Hepatic stellate cell (primary cell): ENCODE measurements at places on chromosomes 3 and 15.

DNA sequence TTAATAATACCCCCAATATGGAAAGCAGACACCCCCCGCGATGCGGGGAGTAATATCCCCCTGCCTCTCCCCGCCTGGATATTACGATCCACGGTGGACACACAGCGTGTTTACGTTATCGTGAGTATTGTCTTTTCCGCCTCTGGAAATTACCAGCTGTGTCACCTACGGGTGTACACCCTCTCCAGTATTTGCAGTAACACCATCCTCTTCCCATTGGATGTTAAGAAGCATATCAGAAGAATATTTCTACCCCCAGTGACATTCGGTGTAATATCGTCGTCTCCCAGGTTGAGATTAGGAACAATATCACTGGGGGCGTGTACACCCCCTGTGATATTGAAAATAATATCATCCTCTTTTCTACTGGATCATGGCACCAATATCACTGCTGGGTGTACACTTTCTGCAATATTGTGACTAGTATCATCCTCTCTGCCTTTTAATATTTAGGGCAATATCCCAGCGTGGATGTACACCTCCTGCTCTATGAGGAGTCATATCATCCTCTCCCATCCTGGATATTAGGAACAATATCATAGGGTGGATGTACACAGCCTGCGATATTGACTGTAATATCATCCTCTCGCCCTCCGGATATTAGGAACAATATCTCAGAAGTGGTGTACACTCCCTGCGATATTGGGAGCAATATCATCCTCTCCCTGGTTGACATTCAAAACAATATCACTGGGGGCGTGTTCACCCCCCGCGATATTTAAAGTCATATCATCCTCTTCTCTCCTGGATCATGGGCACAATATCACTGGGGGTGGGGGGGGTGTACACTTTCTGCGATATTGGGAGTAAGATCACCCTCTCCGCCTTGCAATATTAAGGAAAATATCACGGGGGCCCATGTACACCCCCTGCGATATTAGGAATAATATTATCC, 20.3 kb upstream of the BMF start:
- no peak for DNase-seq

DNA sequence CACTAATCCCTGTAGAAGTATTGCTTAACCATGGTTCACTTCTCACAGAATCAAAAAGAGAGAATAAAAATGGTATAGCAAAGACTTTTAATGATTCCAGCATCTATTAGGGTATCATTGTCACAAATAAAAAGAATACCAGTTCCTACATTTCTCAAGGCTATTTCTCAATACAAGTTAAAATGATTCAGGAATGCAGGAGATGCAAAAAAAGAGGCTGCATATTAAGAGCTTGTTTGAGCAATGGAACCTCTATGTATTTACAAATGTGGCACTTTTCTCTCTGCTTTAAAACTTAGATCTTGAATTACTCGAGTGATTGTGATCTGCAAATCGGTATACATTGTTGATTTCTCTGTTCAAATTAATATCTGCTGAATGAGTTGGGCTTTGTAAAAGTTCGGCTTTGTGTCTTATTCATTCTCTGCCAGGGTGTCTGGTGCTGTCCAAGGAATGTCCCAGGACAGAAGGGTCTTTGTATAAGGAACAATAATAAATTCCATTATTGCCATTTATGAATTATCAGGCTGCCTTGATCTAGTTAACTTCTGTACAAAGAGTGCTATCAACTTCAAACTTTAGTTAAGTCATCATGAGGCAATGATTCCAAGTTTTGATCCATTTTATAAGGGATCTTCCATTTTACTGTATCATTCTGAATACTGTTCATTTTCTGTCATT, 364.2 kb downstream of the RBMS3 start:
- DNase-seq = no peak

DNA sequence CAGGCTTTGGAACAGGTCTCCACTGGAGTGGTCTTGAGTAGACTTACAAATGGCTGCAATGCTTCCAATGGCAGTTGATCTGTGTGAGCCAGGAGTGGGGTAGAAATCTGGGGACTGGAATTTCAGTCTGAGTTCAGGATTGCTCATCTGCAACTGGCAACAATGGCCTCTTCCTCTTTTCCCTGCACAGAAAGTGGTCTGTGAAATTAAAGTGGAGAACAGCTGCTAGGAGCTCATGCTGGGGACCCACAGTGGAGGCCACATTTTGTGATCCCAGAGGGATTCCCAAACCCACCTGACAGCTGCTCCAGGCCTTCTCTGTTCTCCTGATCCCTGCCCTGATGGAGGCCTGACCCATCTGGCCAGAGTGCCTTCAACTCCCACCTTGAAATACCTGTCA, 49.6 kb downstream of the CEMIP start:
- no peak for DNase-seq

DNA sequence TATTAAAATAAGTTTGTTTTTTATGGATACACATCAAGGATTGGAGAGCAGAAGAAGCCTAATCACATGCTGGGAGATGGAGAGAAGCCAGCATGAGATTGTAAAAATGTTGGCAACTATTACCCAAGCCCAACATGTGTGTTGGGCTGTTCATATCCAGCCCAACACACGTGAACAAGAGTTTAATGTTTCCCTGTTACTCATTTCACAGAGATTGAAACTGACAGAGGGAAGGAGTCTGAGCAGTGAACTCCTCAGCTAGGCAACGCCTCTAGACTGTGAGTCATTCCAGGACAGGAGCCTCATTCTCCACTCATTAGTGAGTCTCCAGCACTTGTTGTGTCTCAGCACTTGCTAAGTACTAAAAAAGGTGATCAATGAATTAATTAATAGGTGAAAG, 43.2 kb upstream of the CMSS1 start:
- DNase-seq = no peak

DNA sequence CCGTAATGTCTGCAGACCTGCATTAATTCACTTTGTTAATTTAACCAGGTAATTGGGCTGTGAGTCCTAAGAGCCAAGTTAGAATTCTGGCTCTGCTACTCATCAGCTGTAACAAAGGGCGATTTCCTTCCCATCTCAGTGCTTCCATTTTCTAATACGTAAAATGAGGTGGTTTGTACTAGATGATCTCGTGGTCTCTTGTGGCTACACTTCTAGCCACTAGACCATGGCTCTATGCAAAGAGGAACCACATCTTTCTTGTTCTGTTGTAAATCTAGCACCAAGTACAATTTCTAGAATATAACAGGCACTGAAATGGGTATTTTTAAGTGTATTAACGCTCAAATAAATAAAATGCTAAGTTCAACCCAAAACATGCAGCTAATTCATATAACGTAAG, 174.4 kb upstream of the THBS1 start:
- DNase-seq = no peak

GRCh38 chr15:90205050-90205848, 4.1 kb downstream of the SEMA4B start:
- no peak for DNase-seq

DNA sequence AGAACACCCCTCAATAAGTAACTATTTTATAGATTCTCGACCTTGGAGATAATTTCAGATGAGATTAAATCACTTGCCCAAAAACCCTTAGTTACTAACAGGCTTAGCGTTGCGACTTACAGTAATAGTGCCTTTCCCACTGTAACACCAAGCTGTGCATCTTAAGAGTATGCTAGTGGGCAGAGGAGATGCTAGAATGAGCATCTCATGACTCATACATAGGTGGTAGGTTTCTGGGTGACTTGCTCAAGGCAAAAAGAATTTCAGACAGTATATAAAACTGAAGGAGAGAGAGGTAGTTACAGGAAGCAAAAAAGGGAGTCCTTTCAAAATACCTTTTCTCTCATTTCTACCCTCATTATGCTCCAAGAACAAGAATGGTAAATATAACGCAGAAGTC, 3.9 kb downstream of the KATNBL1 start:
- no peak for DNase-seq

DNA sequence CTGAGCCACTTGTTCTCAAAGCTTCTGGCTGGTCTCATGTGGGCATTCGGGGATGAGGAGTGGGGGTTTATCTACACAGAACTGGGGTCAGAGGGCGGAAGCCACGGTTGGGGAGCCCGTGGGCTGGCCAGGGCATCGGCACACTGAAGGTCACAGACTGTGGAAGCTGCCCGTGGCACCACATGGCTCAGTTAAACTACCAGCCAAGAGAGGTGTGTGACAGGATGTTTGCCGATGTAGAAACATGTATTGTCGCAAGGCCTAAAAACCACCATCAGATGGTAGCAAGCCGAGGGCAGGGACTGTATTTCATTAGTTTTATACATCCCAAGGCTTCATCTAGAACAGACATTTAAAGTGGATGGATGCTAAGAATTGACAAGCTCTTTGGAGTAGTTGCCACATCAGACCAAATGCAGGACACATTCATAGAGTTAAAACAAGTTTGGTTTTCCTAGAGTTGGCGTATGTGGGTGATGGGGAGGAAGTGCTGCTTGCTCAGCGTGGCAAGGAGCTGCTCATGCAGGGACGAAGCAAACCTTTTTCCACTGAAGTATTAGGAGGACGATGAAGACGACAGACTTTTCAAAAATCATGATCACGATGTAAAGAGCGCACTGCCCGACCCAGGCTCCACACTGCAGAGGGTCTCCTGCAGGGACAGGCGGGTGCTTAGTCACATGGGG, 9.6 kb upstream of the MUSTN1 start:
- no peak for DNase-seq

- DNase-seq = no peak
These were observed 26.1 kb downstream of the PCCB start for GRCh38 chr3:136276049-136276755.

DNA sequence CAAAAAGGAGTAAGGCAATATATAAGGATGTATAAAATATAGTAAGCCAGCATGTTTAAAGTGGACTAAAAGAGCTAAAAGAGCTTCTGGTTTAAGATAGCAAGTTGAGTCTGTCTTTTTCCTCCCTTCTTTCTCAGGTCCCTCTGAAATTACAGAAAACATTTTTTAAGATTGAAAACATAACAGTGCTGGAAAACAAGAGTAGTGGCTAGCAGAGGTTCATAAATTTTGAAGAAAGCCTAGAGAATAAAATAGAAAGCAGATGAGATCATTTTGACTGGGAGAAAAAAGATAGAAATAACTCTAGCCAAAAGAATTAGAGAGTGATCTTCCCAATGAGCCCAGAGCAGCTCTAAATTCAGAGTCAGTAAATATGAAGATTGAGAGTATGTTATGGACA, 41.9 kb downstream of the ATP8B4 start:
- DNase-seq = no peak

DNA sequence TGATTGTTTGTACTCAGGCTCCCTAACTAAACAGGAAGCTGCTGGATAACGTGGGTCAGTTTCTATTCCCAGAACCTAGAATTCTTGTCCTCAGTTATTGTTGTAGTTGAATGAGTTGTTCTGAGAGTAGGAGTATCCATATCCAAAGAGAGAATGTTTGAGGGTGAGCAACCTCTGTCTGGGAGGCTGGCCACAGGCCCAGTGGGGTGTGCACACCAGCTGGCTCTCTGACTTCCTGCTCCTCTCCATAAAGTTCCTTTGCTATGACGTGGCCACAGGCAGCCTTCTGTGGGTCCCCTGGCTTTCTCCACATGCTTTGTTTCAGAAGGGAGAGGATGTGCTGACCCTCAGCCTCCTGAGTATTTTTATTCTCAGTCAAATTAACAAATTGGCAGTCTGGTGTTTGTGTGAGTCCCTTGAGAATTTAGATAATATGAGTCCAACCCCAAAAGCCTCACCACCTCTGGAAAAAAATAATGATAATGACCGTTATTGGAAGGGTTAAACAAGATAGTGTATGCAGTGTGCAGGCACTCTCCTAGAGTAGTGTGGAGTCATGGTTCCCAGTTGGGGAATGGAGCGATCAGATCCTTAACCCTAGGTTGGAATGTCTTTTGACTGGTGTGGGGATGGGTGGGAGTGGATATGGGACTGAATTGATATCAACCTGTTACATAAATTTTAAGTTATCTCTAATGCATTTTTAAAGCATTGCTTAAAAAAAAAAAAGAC, 47.6 kb upstream of the MED12L start:
- peak; percentile 79 for DNase-seq

DNA sequence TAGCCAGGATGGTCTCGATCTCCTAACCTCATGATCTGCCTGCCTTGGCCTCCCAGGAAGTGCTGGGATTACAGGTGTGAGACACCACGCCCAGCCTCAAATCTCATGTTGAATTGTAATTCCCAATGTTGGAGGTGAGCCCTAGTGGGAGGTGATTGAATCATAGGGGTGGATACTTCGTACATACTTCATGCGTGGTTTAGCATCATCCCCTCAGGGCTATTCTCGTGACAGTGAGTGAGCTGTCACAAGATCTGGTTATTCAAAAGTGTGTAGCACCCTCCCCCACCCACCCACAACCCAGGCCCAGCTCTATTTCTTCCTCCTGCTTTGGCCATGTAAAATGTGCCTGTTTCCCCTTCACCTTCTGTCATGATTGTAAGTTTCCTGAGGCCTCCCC, 236.9 kb upstream of the IL12A start:
- no peak for DNase-seq

DNA sequence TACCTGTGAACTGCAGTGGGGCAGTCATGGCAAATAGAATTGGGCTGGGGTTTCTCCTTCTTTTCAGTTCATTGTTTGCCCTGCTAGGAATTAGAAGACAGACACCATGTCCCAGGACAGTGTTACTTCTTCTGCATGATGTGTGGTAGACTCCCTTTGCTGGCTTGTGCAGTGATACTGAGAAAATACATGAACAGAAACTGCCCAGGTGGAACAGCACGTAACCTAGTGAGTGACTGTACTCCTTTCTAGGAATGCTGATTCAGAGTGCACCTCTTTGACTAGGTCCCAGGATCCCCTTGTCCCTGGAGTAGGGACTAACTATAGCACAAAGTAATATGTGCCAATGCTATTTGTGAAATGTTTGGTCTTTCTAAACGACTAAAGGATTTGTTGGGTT, 10.7 kb upstream of the SLC22A13 start:
- no peak for DNase-seq

- DNase-seq = no peak
These were observed 1.0 kb downstream of the ILDR1 start for GRCh38 chr3:122021037-122021436.
